ENCODE measurements at places on chromosomes 2 and 18.

- DNase-seq: no peak
These were observed 176.3 kb downstream of the EIPR1 start for GRCh38 chr2:3201281-3201680.

DNA sequence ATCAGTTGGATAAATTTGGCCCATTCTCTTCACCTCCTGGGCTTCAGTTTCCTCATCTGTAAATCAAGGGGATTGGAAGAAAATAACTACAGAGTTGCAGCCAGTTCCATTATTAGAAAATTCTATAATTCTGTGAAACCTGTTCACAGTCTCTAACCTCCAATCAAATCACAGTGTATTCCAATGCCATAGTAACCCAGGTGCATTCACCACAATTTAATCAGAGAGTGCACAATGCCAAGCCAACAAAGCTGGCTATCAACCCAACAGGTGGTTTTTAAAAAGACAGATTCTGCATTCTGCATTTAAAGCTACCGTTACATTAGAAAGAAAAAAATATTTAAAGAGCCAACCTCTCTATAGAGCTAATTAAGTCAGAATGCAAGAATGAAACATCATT is 308.6 kb downstream of the RNF144A start:
- no peak for DNase-seq

- DNase-seq: no peak
These were observed 482.0 kb upstream of the SALL3 start for GRCh38 chr18:78497641-78498040.

DNA sequence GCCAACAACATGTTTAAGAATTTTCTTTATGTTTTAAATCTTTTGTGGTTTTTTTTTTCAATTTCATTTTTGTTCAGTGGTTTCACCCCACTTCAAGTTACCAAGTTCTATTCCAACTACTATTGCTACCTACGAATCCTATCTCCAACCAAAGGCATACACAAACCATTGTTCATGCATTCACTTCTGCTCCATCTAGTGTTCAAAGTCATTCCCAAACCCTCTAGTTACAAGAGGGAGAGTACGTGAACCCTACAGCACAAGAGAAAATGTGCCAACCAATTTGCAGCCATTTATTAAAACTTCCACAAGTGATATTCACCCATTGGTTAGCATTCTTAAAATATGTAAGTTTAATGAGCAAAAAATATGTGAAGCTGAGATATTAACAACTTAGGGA is 295.1 kb upstream of the KYNU start:
- no peak for DNase-seq

GRCh38 chr2:121649149-121649595 is at the start of gene CLASP1:
CLASP1 (minus strand) TSS chr2:121649462; CDS start chr2:121605895, 43,567 bp downstream.
- no peak for DNase-seq

- no peak for DNase-seq
These were observed 25.6 kb downstream of the ZNF236 start for GRCh38 chr18:76847916-76848315.

DNA sequence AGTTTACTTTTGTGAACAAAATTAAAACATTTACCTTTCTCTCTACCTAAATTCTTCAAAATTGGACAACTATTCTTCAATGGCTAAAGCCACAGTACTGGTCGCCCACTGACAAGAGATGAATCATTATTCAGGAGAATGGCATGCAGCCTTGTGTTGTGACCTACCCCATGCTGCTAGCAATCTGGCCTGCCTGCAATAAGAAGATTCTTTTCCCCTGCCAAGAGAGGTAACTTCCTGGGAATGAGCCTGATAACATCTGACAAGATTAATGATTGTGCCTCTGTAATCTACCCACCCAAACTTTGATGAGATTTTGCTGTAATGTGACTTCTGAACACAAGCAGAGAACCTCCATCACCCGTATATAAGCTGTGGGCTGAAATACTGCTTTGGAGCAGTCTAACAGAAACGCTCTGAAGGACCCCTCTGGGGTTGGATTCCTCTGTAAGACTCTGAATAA is 47.0 kb upstream of the ST3GAL5 start:
- DNase-seq: peak; percentile 41

GRCh38 chr2:42170619-42171395 is 1.7 kb downstream of the EML4 start:
- no peak for DNase-seq

DNA sequence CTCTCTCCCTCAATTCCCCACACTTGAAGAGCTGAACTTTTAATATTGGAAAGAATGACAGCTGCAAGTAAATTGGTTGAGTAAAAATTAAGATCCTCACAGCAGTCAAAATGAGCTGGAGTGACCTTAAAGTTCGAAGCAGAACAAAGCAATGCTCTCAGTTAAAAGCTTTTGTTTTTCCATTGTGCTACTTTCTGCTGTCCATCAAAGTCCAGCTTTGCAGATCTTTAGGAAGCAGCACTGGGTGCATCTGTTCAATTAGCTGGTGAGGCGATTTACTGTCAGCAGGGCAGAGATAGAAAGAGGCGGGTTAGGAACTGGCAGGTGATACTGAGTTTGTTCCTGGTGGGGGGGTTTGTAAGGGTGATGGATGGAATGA is 834.8 kb downstream of the CPS1 start:
- DNase-seq: no peak

- no peak for DNase-seq
These were observed 170.0 kb downstream of the TXNL1 start for GRCh38 chr18:56468396-56468795.

- no peak for DNase-seq
These were observed 58.9 kb downstream of the KCNF1 start for GRCh38 chr2:10970666-10971065.

DNA sequence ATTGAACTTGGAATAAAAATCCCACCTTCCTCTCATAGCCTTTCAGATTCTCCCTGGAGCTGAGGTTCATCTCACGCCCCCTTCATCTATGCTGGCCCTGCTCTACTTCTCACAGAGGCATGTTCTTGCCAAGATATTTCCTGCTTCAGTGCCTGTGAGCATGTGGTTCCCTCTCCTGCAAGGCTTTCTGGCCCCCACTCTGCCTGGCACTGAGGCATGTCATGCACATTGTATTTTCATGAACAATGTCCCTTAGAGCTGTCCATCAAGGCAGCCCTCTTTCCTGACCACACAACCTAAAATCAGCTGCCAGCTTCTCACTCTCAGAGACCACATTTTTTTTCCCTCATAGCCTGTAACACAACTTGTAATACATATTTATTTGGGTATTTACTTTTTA is 18.0 kb upstream of the HK2 start:
- no peak for DNase-seq

- no peak for DNase-seq
These were observed 8.7 kb downstream of the FEZ2 start for GRCh38 chr2:36589230-36589630.

GRCh38 chr2:9771101-9771449 is 72.2 kb upstream of the TAF1B start:
- no peak for DNase-seq

- no peak for DNase-seq
These were observed 42.5 kb downstream of the TANC1 start for GRCh38 chr2:159010963-159011362.

GRCh38 chr2:199207011-199207410 is 250.7 kb downstream of the SATB2 start:
- no peak for DNase-seq

GRCh38 chr18:39558658-39559057 is 1993.1 kb upstream of the CELF4 start:
- DNase-seq: no peak

GRCh38 chr18:6280211-6280743 is 134.4 kb downstream of the L3MBTL4 start:
- no peak for DNase-seq

GRCh38 chr2:127185093-127185492 is 35.0 kb downstream of the CYP27C1 start:
- no peak for DNase-seq

DNA sequence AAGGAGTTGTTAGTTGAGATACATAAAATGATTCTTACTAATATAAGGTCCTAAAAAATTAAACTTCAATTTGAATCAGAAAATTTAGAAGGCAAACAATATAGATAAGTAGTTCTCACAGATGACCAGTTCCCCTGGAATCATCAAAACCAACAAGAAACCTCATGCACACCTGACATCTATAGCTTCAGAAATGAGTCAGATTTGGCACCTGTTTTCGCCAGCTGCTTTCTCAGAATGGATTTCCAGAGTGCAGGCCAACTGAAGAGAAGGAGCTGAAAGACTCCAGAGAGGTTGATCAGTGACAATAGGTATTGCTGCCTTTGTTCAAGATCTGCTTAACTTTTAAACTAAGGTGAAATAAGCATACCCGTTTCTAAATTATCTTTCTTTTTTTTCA is 192.4 kb downstream of the RDH14 start:
- no peak for DNase-seq

DNA sequence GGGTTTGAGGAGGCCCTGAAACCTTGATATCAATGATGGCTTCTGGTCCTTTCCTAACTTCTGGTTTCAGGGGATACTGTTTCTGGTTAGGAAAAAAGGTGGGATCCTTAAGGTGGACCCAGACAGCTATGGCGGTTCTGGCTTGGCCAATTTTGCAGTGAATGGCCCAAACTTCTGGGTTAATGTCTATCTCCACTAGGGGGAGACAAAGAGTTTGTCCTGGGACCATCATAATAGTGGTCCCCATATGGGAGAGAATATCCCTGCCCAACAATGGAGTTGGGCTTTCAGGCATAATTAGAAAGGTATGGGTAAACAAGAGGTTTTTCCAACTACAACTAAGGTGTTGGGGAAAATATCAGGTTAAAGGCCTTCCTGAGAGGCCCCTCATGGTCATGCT is 273.5 kb downstream of the CALCRL start:
- no peak for DNase-seq

DNA sequence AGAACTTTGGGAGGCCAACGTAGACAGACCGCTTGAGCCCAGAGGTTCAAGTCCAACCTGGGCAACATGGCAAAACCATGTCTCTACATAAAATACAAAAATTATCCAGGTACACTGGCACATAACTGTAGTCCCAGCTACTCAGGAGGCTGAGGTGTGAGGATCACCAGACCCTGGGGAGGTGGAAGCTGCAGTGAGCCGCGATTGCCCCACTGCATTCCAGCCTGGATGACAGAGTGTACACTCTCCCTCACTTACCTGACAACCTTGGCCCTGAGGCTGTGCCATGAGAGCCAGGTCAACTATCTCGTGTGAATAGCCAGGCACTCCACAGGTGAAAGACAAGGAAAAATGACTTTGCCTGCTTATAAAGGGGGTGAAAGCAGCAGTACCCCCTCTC is 39.3 kb downstream of the CBLN2 start:
- no peak for DNase-seq

GRCh38 chr18:52636536-52636935 is 296.5 kb downstream of the DCC start:
- DNase-seq: no peak

GRCh38 chr2:51920509-51920908 is 888.6 kb upstream of the NRXN1 start:
- DNase-seq: no peak

- no peak for DNase-seq
These were observed 757.8 kb downstream of the TRIB2 start for GRCh38 chr2:13474538-13474937.

- no peak for DNase-seq
These were observed 1.3 kb upstream of the TLX2 start for GRCh38 chr2:74512744-74513604.

- DNase-seq: peak; percentile 50
These were observed 206.8 kb upstream of the FOSL2 start for GRCh38 chr2:28185891-28186290.

- DNase-seq: no peak
These were observed 415.1 kb downstream of the SOX11 start for GRCh38 chr2:6107290-6107689.

- peak; percentile 56 for DNase-seq
These were observed 321.1 kb downstream of the SATB2 start for GRCh38 chr2:199136681-199137080.

GRCh38 chr2:170525566-170525900 is 189.6 kb upstream of the SP5 start:
- DNase-seq: peak; percentile 96

GRCh38 chr2:46977899-46978298 is 62.3 kb upstream of the MCFD2 start:
- DNase-seq: no peak

DNA sequence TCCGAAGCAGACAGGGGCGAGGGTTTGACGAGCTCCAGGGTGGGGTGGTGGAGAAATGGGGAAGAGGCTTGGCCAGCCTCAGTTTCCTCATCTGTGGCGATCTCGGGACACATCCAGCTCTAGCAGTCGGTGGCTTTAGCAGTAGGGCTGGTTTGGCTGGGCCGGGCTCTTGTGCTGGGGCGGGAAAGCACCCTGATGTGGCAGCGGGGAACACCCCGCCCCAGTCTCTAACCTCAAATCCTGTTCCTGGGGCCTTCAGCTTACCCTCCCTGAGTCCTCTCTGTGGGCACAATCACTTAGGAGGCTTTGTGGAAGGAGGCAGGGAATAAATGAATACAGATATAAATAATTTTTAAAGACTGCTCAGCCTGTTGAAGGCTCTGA is 26.5 kb upstream of the MCFD2 start:
- DNase-seq: no peak

DNA sequence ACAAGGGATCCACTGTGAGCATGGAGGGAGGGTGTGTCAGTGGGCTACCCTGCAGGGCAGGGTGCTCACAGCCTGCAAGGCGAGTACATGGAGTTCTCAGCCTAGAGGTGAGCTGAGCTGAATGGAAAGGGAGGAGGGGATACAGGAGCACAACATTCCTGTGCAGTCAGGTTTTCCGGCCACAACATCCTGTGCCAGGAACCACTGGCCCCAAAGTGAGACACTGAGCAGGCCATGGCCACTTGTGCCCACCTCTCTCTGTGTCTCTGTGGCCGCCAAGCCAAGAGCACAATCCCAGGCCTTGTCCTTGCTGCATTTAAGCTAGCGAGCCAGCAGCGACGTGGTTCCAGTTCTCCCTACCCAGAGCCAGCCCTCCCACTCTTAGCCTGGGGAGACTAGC is 6.1 kb downstream of the DOK1 start:
- no peak for DNase-seq

GRCh38 chr2:213266421-213266820 is 17.8 kb upstream of the SPAG16 start:
- no peak for DNase-seq

- DNase-seq: no peak
These were observed 10.1 kb downstream of the BZW1 start for GRCh38 chr2:200821686-200822245.

GRCh38 chr2:23536326-23536725 is 151.3 kb downstream of the KLHL29 start:
- no peak for DNase-seq

- DNase-seq: no peak
These were observed 12.0 kb upstream of the ZNF396 start for GRCh38 chr18:35389095-35389618.

GRCh38 chr18:36692371-36692770 is 136.4 kb downstream of the TPGS2 start:
- no peak for DNase-seq

GRCh38 chr2:57878866-57879210 is 167.8 kb upstream of the VRK2 start:
- DNase-seq: no peak

DNA sequence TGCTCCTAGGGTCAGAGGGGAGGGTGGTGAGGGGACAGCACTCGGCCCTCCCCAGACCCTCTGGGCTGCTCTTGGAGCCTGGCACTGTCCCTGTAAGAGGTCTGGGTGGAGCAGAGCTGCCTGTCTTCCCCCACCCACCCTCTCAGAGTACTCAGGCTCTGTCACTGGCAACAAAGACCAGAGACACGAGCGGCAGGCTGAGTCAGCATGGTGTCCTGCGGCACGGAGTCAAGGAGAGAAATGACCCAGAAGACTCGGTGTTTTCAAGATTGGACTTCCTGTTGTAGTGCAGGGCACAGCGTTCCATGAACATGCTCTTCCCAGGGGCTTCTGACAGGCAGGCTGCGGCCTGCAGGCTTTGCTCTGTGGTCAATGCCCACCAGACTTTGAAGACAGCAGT is 19.9 kb downstream of the SIGLEC15 start:
- no peak for DNase-seq

Measured in skeletal muscle cell (primary cell).